Activated CD4-positive, alpha-beta T cell treated with anti-CD3 and anti-CD28 coated beads for 1 hour (primary cell): ENCODE measurements at places on chromosomes 12 and 14.

DNA sequence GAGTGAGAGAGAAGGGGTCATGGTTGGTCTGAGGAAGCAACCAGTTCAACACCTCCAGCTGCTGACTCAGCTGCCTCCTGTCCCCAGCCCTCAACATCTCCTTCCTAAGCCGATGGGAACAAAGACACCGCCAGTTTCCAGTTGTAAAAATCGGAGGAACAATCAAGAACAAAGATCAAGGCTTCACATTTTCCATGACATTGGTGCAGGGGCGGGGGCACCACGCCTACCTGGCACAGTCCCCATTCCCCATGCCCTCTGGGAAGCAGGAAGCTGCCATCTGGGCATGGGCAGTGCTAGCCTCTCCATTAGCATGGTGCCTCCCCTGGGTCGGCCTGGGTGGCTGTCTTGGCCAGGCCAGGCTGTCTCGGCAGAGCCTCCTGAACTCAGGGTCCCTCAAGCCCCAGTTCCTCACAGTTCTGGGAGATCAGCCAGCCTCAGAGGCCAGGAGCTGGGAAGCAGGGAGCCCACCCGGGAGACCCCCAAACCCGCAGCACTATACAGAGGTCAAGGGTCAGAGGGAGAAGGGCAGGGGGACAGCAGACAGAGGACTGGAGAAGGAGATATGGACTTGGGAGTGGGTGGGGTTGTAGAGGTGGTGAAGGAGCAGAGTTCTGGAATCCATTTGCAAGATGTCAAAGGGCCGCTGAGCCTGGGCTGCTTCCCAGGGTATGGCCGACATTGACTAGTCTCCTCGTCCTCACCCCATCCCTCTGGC, 19.6 kb upstream of the TMEM106C start:
- no peak for DNase-seq

GRCh38 chr14:54568821-54569595, 2.1 kb downstream of the SAMD4A start:
- no peak for DNase-seq

GRCh38 chr14:64210216-64210615, 84.0 kb downstream of the ESR2 start:
- no peak for DNase-seq

DNA sequence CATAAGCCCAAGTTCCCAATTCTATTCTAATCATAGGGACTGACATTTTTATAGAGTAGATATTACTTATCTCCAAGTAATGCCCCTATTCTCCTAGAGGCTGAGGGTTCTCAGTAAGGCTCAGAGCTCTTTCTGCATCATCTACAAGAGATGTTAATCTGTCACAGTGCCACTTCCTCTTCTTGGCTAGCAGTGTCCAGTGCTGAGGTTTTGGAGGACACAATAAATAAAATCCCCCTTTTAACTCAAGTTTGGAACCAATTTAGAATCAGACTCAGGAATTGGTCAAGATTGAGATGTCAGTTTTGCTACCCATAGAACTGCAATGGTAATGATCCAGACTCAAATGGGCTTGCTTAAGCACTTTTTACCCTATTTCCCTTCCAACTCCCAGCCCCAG, 154.1 kb upstream of the ARID2 start:
- DNase-seq, result no peak

DNA sequence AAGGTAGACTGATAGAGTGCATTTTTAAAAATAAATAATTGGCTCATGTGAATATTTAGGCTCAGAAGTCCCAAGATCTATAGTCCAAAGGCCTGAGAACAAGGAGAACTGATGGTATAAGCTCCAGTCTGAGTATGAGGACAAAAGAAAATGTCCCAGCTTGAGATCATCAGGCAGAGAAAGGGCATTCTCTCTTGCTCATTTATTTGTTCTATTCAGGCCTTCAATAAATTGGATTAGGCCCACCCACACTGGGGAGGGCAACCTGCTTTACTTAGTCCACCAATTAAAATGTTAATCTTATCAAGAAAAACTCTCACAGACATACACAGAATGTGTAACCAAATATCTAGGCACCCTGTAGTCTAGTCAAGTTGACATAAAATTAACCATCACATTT, 644.4 kb upstream of the MDGA2 start:
- no peak for DNase-seq

DNA sequence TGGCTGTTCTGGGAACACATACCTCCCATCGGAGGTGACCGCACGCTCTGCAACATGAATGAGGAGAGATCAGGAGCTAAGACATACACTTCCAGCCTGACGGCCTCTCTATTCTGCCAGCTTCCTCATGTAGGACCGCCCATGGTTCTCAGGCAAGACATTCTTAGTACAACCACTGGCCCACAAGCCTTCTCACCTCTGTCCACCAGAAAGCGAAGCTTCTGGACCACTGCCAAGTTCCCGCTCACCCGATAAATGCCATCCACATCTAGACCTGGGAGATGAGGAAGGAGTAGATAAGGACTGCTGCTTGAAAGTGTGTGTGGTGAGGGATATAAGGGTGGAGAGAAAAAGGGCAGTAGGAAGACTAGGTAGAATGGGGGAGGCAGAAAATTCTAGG, 5.2 kb downstream of the ARHGAP9 start:
- no peak for DNase-seq

- no peak for DNase-seq
Measured at GRCh38 chr12:90338365-90338764, 616.6 kb downstream of the CCER1 start.

DNA sequence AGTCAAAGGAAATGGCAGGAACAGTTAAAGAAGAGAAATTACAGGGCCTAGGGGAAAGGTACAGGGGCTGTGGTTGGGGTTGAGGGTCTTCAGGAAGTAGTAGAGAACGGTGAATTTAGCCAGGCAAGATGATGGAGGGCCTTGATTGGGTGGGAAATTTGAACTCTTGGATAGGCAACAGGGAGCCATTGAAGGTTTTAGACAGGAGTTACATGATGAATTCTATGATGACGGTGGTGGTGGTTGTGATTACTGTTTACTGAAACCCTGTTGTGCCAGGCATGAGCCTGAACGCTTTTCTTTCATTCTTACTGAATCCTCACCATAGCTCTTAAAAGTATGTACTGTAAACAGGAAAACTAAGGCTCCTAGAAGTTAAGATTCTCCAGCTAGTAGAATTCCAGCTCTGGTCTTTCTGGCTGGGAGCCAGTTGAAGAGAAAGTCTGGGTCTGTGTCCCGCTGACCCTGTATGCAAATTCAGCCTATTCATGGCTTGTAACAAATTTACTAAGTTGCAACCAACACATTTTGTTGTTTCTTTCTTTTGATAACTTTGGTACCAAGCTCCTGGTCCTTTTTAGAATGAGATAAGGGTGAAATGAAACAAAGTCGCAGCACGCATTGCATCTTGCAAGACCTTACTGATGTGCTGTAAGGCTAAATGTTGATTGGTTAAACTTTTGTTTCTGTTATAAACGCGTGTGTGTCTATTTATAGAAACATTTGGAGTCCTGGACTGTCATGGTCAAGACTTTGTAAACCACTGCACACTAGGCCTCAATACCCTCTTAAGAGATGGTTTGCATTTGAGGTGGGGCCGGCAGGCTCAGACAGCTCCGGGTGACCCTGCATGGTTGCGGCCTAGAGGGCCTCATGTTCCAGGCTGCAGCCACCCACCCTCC, 6.0 kb downstream of the ORAI1 start:
- no peak for DNase-seq

GRCh38 chr12:103279444-103279843, 216.3 kb downstream of the C12orf42 start:
- DNase-seq, result no peak

DNA sequence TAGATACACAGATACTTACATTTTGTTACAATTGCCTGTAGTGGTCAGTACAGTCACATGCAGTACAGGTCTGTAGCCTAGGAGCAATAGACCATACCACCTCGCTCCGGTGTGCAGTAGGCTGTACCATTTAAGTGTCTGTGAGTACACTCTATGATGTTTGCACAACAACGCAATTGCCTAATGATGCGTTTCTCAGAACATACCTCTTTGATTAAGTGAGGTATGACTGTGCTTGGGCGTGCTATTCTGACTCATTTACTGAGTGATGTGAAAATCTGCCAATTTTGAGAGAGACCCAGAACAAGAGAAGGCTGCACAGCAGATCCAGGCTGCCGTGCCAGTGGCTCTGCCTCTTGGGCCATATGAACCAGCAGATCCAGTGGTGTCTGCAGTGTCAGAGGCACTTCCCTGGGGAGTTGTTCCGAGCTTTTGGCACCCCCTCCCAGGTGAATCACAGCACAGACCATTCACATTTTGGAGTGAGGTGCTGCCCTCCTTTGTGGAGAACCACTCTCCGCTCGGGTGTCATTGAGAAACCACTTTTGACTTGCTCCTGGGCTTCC, 20.4 kb downstream of the DLK1 start:
- no peak for DNase-seq

GRCh38 chr12:60231303-60231702, 635.5 kb downstream of the SLC16A7 start:
- no peak for DNase-seq

- DNase-seq, result no peak
Measured at GRCh38 chr14:66568220-66568619, 60.3 kb downstream of the GPHN start.

- peak; percentile 38 for DNase-seq
Measured at GRCh38 chr12:54603173-54603814, 14.8 kb upstream of the PPP1R1A start.

GRCh38 chr14:90573385-90574105, 176.7 kb downstream of the CALM1 start:
- DNase-seq, result no peak

- DNase-seq, result no peak
Measured at GRCh38 chr12:22856178-22856577, 231.2 kb downstream of the ETNK1 start.

GRCh38 chr12:131940141-131940547, 9.6 kb upstream of the EP400 start:
- no peak for DNase-seq

GRCh38 chr14:95808371-95808770, 68.3 kb upstream of the TUNAR start:
- DNase-seq, result no peak

DNA sequence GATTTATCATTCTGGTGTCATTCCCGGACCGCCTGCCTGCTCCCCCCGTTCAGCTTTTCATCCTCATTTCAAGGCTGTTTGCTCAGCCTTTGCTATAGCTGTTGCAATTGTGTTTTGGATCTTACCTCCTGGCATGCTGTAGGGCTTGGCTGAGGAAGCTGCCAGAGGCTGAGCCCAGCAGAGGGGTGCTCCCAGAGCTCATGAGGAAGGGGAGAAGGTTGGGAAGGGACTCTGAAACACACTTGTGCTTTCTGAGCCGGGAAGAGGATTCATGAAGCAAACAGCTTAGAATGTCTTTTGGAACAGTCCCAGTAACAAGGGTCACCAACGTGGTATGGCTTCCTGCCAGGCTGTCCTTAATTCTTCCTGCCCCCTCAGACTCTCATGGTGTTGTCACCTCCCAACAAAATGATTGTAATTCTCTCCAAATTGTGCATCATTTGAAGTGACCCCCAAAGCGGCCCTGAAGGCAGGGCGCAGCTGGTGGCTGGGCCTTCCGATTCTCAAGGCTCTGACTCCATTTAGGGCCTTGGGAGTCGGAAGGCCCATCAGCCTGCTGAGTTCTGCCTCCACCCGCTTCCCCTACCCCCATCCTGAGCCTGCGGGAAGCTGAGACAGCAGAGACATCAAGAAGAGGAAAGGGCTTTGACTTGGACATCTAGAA, 111.9 kb upstream of the ARHGAP5 start:
- DNase-seq, result no peak

- DNase-seq, result no peak
Measured at GRCh38 chr12:105956662-105957457, 181.9 kb downstream of the NUAK1 start.

GRCh38 chr12:6866163-6866919, 990 bp upstream of the TPI1 start:
- no peak for DNase-seq

GRCh38 chr14:75513911-75514672, 8.2 kb upstream of the BATF start:
- DNase-seq, result no peak

DNA sequence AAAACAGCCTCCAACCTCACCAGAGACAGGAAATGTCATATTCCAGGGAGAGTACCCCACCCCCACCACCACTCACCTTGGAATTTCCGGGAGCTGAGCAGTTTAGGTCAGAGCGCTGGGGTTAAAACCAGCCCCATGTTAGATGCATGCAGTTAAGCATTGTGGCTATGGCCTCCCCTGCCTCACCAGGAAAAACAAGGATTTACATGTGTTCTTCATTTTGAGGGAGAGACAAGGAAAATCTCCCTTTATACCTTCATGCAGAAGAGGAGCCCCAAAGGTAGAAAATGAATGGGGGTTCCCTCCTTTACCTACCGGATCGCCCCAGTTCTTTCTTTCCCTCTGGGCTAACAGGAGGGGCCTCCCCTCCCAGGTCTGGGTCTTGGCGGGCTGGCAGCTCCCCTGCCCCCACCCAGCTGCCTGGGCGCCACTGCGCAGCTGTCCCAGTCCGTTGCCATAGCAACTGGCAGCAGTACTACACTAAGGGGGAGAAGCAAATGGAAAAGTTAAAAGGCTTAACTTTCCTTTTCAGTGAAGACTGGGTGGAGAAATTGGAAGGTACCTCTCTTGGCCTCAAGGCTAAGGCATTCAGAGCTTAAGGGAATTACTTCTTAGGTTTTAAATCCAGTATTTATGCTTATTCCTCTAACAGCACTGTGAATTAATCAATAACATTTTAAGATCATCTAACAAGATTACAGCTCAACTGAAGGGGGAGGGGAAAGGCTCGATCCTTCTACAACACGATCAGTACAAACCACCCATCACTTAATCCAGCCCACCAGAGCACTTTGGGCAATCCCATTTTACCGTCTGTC, 20.5 kb downstream of the CBX5 start:
- peak; percentile 20 for DNase-seq

- DNase-seq, result no peak
Measured at GRCh38 chr14:68703093-68703492, 89.8 kb downstream of the ZFP36L1 start.

- DNase-seq, result no peak
Measured at GRCh38 chr12:90199006-90199405, 490.4 kb upstream of the ATP2B1 start.

DNA sequence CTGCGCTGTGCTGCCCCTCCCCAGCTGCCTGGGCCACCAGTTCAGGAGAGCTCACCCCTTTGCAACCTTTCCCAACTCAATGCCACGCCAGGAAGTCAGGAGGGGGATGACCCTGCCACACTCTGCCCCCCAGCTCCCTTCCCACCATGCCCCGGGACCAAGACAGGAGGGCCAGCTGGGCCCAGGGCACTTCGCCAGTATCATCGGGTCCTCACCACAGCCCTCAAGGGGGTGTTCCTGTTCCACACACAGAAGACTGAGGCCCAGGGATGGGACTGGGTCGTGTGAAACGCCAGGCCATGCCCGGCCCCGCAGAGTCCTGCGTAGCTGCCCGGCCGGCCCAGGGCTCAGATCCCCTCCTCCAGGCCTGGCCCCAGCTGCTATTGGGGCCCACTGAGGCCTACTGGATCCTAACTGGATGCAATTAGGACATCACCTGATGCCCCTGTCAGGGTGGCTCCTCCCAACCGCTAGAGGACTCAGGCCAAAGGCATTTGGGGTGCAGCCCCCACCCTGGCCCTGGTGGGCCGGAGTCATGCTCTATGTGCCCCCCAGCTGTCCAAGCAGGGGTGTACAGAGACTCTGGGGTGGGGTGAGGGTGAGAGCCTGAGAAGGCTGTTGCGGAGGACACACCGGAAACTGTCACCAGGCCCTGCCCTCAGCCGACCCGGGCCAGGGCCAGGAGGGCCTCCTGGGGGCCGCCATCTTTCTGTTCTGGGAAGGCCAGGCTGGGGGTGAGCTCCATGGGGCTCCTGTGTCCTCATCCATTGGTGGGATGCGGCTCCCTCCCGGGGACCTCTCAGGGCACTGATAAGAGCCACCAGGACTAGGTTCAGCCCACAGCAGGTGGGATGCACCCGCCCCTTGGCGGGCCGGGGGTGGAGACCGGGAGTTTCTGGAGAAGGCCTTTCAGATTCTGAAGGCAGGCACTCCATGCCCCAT, 29.3 kb upstream of the ANKRD9 start:
- DNase-seq, result no peak
